Stimulated activated CD4-positive, alpha-beta T cell treated with anti-CD3 and anti-CD28 coated beads, Interleukin-4, amount 100 ng/mL, for 1 hour (primary cell): ENCODE measurements at places on chromosomes 12 and 14.

GRCh38 chr14:67908052-67908754 lies 88.6 kb downstream of the RAD51B start:
- no peak for DNase-seq

GRCh38 chr14:68182492-68182891 lies 362.9 kb downstream of the RAD51B start:
- DNase-seq = no peak

GRCh38 chr14:92967346-92967926 lies 44.5 kb downstream of the CHGA start:
- no peak for DNase-seq

- DNase-seq = no peak
Measured at GRCh38 chr12:81588235-81589008, 170.7 kb downstream of the PPFIA2 start.

- no peak for DNase-seq
Measured at GRCh38 chr12:109678719-109679118, 34.9 kb upstream of the FAM222A start.

- DNase-seq = no peak
Measured at GRCh38 chr14:38623661-38624060, 367.8 kb upstream of the CLEC14A start.

GRCh38 chr12:88388566-88389540 lies 191.4 kb downstream of the KITLG start:
- no peak for DNase-seq

GRCh38 chr14:73662487-73662943 lies 17.7 kb downstream of the DNAL1 start:
- no peak for DNase-seq

GRCh38 chr12:124604264-124604680 lies 36.9 kb upstream of the NCOR2 start:
- no peak for DNase-seq

DNA sequence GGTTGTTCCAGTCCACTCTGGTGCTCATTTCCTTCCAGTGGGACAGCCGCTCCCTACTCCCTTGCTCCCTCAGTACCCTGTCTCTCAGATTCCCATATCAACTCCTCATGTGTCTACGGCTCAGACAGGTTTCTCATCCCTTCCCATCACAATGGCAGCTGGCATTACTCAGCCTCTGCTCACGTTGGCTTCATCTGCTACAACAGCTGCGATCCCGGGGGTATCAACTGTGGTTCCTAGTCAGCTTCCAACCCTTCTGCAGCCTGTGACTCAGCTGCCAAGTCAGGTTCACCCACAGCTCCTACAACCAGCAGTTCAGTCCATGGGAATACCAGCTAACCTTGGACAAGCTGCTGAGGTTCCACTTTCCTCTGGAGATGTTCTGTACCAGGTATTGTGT lies 69.9 kb downstream of the RAD52 start:
- DNase-seq = no peak

DNA sequence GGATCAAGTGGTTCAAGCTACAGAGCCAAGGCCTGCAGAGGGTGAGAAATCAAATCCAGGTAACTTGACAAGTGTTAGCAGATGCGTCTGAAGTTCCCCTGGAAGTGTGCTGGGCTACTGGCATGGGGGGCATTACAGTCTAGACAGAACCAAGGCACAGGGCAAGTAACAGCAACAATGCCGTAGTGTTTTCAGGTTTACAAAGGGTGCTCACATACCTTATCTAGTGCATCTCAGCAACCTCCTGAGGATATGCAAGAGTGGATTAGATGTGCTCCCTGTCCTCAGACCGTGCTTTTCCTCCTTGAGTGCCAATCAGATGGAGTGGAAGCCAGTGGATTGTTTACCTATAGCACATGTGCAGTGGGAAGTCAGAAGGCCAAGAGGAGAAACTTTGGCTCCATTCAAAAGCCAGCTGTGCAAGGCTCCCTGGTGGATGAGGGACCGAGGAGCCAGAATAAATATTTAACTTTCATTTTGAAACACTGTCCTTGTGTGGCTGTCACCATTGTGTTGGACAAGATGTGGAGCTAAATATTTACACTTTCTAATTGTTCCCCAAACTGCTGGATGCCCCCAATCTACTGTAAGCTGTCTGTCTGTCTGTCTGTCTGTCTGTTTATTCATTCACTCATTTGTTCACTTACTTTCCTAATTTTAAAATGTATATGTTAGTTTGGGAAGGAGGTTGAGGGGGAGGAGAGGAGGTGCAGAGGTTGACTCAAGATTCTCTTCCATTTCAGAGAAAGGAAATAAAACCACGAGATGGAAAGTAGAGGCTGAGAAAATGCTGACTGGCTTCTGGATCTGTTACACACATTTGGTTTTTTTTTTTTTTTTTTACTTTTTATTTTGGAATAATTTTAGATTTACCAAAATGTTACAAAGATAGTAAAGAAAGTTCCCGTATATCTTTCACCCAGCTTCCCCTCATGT lies 184.0 kb upstream of the PARP11 start:
- no peak for DNase-seq

- DNase-seq = no peak
Measured at GRCh38 chr14:94646066-94646465, 33.9 kb downstream of the SERPINA3 start.

- DNase-seq = no peak
Measured at GRCh38 chr12:114360485-114360884, 45.5 kb downstream of the TBX5 start.

DNA sequence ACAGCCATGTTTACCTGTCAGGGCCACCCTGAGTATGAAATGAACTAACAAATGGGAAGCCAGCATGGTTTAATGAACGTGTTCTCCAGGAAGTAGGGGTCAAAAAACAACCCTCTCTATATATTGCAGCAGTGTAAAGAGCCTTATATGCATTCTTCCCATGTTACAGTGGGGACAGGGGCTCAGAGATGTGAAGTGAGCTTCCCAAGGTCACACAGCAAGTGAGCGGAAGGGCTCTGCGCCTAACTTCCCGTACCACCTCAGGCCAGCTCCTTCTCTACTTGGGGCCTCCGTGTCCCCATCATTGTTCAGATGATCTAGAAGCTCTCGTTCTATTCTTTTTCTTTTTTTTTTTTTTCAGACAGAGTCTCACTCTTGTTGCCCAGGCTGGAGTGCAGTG lies 105.1 kb upstream of the MAP1LC3B2 start:
- DNase-seq = no peak

DNA sequence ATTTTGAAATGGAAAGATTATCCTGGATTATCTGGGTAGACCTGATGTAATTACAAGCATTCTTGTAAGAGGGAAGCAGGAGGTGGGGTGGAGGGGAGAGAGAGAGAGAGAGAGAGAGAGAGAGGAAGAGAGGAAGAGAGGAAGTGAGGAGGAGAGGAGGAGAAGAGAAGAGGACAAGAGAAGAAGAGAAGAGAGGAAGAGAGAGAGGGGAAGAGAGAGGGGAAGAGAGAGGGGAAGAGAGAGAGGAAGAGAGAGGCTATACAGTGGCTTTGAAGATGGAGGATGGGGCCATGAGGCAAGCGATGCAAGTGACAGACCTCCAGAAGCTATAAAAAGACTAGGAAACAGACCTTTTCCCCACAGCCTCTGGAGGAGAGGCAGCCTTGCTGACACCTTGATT lies 13.7 kb upstream of the CHST11 start:
- no peak for DNase-seq

DNA sequence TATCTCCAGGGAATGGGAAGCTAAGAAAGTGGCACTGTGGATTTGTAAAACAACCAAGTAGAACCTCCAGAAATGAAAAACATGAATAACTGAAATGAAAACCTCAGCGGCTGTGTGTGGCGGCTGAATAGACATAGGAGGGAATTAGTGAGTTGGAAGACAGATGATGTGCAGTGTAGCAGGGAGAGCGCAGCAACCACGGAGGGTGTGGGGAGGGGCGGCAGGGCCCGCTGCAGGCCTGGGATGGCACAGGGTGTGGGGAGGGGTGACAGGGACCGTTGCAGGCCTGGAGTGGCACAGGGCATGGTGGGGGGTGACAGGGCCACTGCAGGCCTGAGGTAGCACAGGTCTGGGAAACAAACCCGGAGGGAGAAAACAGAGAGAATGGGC lies 51.1 kb downstream of the BEGAIN start:
- no peak for DNase-seq

GRCh38 chr12:95942101-95942523 lies 302 bp downstream of the CCDC38 start:
- DNase-seq = no peak

DNA sequence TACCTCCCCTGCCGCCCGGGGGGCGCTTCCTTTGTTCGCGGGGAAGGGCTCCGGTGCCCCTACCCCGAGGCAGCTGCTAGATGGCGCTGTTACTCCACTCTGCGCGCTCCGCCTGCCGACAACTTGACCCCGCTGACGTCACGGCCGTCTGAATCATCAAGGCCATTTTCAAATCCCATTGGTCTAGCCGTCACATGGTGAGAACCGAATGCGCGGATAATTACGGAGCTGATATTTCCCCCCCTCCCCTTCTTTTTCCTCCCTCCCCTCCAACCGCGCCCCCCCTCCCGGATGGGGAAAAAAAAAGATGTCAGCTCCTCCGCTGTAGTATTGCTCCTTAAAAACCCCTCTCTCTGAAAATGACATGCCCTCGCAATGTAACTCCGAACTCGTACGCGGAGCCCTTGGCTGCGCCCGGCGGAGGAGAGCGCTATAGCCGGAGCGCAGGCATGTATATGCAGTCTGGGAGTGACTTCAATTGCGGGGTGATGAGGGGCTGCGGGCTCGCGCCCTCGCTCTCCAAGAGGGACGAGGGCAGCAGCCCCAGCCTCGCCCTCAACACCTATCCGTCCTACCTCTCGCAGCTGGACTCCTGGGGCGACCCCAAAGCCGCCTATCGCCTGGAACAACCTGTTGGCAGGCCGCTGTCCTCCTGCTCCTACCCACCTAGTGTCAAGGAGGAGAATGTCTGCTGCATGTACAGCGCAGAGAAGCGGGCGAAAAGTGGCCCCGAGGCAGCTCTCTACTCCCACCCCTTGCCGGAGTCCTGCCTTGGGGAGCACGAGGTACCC lies at the start of gene HOXC10:
TSS of gene HOXC10 (plus strand) at position 246 of the 791 bp plus-strand sequence. CDS start at position 360, 114 bp downstream.
- peak; percentile 84 for DNase-seq

- no peak for DNase-seq
Measured at GRCh38 chr12:80217011-80217535, 117.7 kb downstream of the OTOGL start.

- DNase-seq = no peak
Measured at GRCh38 chr14:89428546-89429198, 11.6 kb upstream of the FOXN3 start.

DNA sequence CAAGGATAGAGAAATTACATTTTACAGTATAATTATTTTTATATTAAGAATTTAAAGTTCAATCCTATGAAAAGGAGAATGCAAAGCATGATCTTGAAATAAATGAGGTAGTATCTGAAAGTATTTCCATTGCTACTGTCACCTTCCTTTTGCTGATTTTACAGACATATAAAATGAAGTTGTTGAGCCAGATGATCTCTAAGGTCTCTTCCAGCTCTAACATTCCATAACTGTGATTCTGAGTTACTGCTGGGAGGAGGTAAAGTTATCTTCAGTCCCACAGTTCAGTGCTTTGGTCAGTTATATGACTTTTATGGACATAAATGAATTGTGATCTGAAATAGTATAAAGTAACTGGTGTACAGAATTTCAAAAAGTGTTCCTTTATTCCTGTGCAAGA lies 52.8 kb downstream of the SLC38A6 start:
- DNase-seq = no peak

DNA sequence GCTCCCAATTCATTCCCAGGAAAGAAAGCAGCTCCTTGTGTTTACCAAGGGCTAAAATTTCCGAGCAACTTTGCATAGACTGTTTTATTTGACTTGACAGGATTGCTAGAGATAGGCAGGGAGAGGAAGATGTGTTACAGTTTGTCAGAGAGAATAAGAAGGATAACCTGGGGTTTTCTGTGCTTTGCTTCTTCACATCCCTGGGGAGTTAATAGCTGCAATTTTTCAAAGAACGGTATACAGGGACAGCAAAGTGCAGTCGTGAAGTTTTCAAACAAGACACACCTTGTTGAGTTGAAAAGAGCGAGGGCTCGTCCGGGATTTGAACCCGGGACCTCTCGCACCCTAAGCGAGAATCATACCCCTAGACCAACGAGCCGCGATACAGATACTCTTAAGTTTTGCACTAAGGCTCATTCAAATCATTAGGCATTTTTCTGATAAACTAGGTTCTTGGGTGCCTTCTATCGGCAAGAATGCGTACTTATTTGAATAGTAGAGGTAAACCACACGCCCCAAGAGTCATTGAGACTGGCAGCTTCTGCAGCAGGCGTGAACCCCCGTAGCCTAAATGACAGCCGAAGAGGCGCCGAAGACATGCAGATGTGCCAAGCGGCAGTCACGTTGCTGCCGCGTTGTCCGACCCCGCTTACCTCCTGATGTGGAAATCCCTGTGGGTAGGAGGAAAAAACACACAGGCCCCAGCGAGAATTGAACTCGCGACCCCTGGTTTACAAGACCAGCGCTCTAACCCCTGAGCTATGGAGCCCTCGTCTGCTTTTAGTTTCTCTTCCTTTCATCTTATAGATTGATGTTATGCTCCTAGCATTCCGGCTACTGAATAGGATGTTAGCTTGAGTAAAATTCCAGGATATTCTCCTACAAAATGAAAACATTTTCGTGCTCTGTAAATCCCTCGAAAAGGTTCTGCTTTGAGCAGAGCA lies 22.2 kb upstream of the RNASE12 start:
- DNase-seq = peak; percentile 81

- no peak for DNase-seq
Measured at GRCh38 chr12:116595672-116596071, 36.5 kb downstream of the MAP1LC3B2 start.

DNA sequence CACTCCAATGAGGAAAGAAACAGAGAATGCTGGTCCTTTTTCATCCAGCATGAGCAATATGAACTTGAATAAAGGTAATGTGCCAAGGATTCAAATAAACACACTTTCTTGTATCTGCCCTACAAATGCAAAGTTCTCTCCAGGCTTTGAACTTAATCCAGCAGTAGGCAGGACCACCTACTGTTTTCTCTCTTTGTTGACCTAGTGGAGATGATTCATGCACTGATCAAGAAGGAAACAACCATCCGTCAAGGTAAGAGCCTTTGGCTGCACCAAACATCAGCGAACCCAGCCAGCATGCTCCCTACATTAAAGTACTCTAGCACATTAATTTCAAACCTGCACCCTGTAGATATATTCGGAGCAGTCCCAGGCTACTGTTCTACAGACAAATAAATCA lies 489.3 kb downstream of the GALC start:
- DNase-seq = no peak

DNA sequence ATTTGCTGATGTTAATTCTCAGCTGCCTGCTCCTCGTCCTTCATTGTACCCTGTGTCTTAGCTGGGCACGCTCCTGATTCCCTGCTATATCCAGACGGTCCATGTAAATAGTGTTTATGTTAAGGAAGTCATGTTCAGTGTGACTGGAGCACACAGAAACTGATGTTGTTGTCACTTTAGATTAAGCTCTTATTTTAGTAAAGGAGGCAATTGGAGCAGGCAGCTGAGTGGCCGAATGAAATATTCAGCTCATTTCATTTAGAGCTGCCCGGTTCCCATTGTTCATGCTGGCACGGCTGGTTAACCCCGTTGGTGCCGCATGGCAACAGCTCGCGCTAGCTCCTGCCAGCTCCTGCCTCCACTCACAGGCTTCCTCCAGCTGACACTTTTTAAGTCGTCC lies 446.8 kb upstream of the SOX5 start:
- DNase-seq = no peak
